Cerebellar nuclear complex (tissue), 1 donor: ENCODE measurements at places on chromosomes 11 and 22.
A peak's percentile ranks its signal among the peaks of the same experiment; 100 is the strongest.

DNA sequence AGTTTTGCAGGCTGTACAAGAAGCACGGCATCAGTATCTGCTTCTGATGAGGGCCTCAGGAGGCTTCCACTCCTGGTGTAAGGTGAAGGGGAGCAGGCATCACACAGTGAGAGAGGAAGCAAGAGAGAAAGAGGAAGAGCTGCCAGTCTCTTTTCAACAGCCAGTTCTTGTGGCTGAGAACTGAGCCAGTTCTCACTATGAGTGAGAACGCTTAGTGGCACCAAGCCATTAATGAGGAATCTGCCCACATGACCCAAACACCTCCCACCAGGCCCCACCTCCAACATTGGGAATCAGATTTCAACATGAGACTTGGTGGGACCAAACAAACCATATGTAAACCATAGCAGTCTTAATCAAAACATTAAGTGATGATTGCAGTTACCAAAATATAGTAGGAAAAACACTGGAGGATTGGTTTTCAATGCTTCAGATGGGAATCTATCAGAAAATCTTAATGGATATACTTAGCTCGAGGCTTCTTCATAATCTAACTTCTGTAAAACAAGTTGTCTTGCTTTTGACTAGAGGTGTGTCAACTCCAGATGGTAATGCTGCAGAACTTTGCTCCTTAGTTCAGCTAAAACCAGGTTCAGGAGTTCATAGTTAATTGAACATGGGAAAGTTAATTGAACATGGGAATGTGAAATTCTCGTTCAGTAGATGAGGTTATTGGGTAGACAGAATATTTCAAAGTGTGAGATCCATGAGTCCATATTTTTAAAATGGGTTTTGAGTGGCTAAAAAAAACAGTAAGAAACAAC lies 12.2 kb downstream of the FAR1 start:
- no peak for DNase-seq

DNA sequence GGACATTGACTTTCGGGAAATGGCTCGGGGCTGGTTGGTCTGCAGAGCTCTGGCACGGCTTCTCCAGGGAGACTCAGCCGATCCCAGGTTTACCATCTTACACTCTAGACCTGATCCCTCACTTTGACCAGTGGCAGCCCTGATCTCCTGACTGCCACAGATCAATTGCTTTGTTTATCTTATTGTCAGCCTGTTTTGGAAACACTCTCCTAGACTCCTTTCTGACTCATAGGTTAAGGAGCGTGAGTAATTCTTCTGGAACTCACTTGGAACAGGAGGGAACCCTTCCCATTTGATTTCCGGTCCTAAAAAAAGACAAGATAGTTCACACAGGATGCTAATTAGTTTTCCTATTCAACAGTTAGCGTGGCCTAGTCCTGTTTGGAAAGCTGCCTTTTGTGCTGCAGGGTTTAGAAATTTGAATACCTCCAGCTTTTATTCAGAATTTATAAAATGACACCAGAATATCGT lies 16.0 kb upstream of the BMAL1 start:
- no peak for DNase-seq

- DNase-seq = no peak
Observed at GRCh38 chr11:11265994-11266606, 87.0 kb downstream of the CSNK2A3 start.

GRCh38 chr11:34840736-34841386 lies 75.3 kb downstream of the APIP start:
- no peak for DNase-seq

DNA sequence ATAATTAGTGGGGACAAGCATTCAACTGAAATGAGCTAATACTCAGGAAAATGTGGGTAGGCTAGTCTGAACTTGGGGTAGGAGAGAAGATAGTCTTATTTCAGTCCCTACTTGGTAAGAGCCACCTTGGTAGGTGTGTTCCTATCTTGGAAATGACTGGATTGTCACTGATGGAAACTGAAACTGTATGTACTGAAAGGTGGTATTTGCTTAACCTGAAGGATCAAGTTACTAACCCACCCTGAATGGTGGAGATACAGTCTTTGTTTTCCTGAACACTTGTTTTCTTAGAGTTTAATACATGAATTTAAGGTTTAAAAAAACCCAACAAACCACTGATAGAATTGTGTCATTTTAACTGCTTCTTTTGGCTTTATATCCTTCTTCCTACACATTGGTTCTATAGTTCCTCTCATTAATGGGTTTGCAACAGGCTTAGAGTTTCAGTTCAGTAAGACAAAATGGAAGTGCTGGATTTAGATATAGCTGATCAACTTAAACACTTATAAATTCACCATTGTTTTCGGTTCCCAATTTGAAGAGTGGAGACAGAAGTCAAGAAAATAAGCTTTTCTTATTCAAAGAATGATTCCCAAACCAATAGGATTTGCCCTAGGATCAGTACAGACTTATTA lies 4.2 kb downstream of the FAR1 start:
- no peak for DNase-seq

- DNase-seq = no peak
Observed at GRCh38 chr11:109040303-109040702, 375.4 kb downstream of the DDX10 start.

GRCh38 chr11:22539821-22540256 lies 85.8 kb downstream of the FANCF start:
- DNase-seq = no peak

DNA sequence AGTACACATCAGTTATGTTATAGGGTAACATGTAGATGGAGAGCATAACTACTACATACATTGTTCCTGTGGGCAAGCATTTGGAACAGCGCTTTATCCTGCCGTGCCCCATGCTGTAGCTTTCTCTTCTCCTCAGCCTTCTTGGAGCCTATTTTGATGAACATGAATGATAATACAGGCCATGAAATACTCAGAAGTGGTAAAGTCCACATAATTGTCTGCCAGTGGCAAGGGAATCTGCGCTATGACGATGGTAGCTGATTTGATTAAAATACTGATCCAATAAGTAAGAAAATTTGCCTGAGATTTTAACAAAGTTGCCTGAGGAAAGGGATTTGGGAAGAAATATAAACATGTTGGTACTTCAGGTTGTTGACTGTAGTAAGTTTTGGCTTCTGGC lies 23.3 kb downstream of the ALKBH3 start:
- no peak for DNase-seq

DNA sequence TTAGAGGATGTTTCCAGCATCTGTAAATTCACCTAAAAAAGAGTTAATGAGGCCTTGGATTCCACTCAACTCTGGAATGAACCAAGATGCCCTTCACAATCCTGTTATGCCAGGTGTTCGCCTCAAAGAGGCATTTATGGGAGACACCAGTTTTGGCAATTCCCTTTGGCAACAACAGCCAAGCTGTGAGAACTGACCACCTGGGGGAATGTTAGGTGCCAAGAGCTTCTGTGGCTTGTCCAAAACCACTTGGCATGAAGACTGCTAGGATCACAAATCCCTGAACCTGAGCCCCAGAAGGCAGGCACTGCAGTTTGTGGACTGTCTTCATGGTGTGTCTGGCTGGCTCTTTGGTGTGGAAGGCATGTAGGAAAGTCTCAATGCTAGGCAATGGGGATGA lies 164.4 kb upstream of the BDNF start:
- peak; percentile 71 for DNase-seq

- DNase-seq = no peak
Observed at GRCh38 chr11:2203440-2204259, 32.0 kb upstream of the TH start.

DNA sequence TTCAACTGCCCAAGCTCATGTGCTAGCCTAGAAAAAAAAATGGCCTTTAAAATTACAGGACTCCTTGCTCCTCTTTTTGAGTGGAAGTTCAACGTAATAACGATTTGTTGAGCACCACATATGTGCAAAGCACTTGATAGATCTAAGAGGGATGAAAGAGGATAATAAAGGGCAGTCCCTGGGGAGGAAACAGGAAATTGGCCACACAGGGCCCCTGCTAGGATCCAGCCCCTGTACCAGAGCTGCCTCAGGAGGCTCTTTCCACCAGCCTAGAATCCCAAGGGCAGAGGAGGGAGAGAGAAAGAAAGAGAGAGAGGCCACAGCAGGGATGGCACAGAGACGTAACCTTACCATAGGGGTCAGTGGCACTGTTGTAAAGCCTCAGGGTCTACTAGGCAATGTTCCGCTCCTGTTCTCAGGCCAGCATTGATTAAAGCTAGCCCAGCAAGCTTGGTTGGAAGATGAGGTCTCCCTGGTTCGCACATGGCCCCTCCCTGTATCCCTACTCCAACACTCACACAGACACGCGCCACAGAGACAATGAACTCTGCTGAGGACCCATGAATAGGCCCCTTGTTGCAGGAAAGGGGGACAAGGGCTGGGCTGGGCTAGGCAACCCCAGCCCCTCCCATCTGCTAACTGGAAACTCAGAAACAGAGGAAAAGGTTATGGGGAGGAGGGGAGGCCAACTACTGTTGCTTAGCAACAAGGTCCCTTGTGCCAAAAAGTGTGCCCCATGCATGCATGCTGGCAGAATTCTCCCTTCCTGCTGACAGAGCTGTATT lies at the start of gene TMPRSS5:
Gene TMPRSS5, minus strand, starts transcription at position 438 of the 785 bp plus-strand sequence. Its CDS starts 84 bp downstream, at position 354.
- no peak for DNase-seq

- DNase-seq = no peak
Observed at GRCh38 chr11:35321532-35322317, 97.6 kb downstream of the SLC1A2 start.

GRCh38 chr11:57434640-57435546 lies 8.0 kb upstream of the SLC43A3 start:
- DNase-seq = no peak

GRCh38 chr11:45041596-45041995 lies 90.9 kb upstream of the TP53I11 start:
- peak; percentile 58 for DNase-seq

GRCh38 chr22:25966448-25966913 lies 202.8 kb upstream of the SEZ6L start:
- no peak for DNase-seq

- no peak for DNase-seq
Observed at GRCh38 chr11:130054966-130055365, 14.7 kb upstream of the APLP2 start.

DNA sequence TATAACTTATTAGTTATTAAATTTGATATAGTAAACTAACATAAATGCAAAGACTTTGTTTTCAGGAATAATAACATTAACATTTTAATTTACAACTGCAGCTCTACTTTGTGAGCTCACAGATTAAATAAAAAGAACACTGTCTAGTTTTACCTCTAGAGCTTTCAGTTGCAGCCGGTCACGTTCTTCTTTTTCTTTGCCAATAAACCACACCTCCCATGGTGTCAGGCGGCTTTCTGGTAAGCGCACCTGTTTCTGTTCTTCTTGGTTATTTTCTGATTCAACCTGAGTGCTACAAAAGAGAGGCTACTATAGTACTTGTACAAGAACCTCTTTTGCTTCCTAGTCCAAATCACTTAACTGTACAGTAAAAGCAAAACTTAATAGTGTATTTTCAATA lies 5.8 kb downstream of the CCDC34 start:
- no peak for DNase-seq

- DNase-seq = no peak
Observed at GRCh38 chr22:35600476-35600875, 16.7 kb downstream of the MB start.

- no peak for DNase-seq
Observed at GRCh38 chr11:134734894-134735293, 322.9 kb upstream of the B3GAT1 start.

DNA sequence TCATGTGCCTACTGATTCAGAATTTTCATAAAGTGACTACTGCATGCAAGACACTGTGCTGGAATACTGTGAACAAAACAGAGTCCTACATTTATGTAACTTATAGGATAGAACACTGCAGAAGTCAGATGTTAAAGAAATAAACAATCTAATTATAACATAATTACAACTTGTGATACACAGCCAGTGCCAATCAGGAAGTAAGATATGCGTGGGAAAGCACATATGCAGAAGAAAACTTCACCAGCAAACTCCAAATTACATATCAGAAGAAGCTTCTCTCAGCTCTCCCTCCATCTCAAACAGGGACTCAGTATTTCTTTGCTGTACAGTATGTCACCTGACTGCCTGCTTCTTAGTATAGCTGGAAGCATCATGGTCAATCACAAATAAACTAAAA lies 37.4 kb downstream of the PAK1 start:
- no peak for DNase-seq

DNA sequence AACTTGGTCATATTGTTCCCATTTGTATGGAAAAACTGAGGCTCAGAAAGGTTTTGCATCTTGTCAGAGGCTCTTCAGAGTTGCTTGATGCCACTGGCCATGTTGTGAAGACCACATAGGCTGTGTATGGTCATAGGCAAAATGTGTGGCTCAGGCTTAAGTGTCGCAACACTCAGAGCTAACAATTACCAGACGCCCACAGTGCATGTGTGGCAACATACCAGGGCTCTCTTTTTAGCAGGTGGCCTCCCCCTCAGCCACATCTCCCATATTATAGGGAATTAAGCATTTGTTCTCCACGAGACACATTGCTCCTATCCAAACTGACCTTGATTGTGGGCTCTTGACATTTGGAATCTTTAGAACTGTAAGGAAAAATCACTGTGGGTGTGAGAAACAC lies 802.5 kb downstream of the DLG2 start:
- no peak for DNase-seq
